ENCODE measurements at places on chromosomes 11 and 22.

GRCh38 chr11:62546244-62546928 lies at the start of gene AHNAK:
AHNAK (minus strand) TSS chr11:62546806; CDS start chr11:62536098, 10,708 bp downstream.
- DNase-seq, result no peak

DNA sequence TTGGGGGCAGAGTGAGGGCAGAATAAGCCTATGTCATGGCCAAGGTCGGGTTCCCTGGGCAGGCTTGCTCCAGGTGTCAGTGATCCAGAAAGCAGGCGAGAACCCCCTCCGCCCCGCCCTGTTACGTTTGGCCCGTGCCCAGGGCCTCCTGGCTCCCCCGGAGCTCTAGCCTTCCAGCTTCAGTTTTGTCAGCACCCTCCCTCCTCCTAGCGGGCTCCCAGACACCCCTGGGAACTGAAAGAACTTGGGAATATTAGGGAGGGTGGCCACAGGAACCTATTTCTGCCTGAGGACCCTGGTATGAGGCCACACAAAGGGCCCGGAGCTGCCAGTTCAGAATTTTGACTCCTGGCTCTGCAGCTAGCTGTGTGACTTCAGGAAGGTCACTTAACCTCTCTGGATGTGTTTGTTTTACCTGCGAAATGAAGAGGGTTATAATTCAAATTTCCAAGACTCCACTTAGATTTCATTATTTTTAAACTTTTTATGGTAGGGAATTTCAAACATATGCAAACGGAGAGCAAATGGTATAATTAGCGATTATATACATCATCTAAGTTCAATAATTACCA lies 1.2 kb downstream of the TUBA8 start:
- no peak for DNase-seq

DNA sequence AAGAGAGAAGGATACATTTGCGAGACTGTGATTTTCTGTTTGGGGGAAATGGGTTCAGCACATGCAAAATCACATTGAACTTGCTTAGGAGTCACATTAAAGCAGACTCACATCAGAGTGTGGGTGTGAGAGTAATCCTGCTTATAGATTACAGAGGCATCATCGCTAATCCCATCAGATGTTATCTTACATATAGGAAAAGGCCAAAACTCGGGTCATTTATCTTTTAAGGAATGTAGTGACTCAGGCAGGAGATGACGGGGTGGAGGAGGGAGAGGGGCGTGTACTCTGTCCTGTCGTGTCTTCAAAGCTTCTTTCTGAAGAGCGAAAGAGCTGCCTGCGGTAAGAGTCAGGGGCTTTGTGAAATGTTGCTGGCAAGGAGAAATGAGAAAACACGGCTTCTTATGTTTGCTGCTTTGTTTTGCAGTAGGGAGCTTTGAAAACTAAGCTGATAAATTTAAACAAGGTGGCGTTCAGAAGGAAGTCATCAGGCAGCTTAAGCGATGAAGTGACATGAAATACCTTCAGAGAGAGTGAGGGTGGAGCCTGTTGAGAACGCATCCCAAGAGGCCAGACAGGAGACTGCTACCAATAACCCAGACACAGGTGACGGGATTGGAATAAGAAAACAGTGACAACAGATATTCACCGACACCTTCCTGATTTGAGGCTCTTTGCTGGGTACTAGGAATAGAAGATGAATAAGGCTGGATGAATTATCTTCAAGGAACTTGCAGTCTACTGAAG lies 2.2 kb upstream of the C11orf16 start:
- DNase-seq, result no peak

DNA sequence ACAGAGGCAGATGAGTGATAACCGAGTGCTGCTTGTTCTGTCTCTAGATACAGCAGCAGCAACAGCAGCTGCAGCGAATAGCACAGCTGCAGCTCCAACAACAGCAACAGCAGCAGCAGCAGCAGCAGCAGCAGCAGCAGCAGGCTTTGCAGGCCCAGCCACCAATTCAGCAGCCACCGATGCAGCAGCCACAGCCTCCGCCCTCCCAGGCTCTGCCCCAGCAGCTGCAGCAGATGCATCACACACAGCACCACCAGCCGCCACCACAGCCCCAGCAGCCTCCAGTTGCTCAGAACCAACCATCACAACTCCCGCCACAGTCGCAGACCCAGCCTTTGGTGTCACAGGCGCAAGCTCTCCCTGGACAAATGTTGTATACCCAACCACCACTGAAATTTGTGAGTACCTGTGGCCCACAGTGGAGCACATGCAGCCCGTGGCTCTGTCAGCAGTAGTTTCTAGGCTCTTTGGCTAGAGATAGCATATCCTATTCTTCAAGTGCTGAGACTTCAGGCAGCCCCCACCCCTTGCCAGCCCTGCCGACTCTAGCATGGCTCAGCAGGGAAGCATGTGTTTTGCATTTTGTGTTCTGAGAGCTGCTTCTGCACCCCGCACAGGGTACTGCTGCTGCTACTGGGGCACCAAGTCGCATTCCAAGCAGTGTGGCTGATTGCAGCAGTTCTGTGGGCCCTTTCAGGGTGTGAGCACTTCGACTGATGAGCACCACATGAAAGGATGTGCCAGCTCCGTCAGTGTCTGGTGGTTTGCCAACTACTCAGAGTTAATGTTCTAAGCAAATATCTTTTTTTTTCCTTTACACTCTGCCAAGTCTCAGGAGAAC lies 59.2 kb downstream of the MED15 start:
- DNase-seq, result peak; percentile 71

DNA sequence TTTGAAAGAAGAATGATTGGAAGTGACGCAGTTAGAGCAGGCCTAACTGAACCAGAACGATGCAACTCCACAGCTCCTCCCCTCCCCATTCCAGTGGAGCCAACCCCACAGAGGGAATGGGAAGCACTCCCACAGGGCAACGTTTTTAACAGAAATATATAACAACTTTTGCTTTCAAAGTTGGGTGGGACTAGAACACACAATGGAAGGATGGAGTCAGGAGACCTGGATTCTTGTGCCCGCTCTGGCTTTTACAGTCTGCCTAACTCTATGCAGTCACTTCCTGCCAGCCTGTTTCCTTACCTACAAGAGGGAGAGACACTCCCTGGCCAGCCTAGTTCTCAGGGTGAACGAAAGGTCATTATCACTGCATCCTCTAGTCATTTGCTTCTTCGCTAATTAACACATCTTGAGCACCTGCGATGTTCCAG lies 75.5 kb downstream of the PACSIN2 start:
- DNase-seq, result no peak

- DNase-seq, result no peak
Observed at GRCh38 chr11:46100670-46101069, 20.6 kb downstream of the PHF21A start.

GRCh38 chr11:117449111-117449693 lies 121.5 kb downstream of the CEP164 start:
- DNase-seq, result no peak

GRCh38 chr11:613369-613968 lies 2.3 kb downstream of the IRF7 start:
- no peak for DNase-seq

- no peak for DNase-seq
Observed at GRCh38 chr11:73236854-73237253, 18.8 kb downstream of the P2RY2 start.

- DNase-seq, result no peak
Observed at GRCh38 chr11:94926271-94926625, 47.1 kb downstream of the CWC15 start.

- no peak for DNase-seq
Observed at GRCh38 chr11:35404388-35404775, 15.0 kb downstream of the SLC1A2 start.

DNA sequence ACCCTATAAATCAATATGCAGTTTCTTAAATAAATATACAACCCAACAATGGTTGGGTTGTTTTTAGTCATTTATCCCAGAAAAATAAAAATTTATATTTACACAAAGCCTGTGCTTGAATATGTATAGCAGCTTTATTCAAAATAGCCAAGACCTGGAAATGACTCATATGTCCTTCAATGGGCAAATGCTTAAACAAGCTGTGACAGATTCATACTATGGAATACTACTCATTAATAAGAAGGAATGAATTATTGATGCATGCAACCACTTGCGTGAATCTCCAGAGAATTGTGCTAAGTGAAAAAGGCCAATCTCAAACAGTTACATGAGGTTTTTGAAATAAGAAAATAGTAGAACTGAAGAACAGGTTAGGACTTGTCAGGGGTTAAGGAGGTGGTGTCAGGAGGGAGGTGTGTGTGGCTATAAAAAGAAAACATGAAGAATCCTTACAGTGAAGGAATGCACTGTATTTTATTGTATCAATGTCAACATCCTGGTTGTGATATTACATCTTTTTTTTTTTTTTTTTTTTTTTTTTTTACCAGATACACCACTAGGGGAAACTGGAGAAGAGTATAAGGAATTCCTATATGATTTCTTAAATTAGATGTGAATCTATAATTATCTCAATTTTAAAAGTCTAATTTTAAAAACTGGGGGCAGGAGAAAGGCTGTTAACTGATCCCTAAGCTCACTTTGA lies 82.4 kb upstream of the CD44 start:
- DNase-seq, result no peak

GRCh38 chr11:17526326-17526725 lies 17.9 kb downstream of the USH1C start:
- no peak for DNase-seq

DNA sequence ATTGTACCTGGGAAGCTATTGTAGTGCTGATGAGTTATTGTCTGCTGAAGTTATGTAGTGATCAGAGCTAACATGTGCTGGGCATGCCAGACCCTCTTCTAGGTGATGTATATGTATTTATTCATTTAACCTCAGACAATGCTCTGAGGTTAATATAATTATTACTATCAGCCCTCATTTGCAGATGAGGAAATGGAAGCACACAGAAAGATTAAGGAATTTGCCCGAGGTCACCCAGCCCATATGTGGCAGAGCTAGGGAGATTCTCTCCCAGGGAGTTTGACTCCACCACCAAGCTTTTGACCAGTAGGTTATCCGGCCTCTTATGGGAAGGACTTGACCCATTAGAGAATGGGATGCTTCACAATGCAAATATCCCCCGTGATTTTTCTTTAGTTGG lies 114.2 kb upstream of the NAV2 start:
- DNase-seq, result no peak

- DNase-seq, result no peak
Observed at GRCh38 chr22:11360632-11361031, 4167.4 kb upstream of the OR11H1 start.

- DNase-seq, result no peak
Observed at GRCh38 chr11:68646832-68647231, 37.5 kb upstream of the GAL start.

- DNase-seq, result no peak
Observed at GRCh38 chr11:72784662-72785061, 9.2 kb downstream of the STARD10 start.

GRCh38 chr11:33892906-33893594 lies 1.2 kb upstream of the LMO2 start:
- DNase-seq, result no peak

GRCh38 chr22:20463324-20464095 lies 25.9 kb upstream of the SCARF2 start:
- DNase-seq, result no peak

DNA sequence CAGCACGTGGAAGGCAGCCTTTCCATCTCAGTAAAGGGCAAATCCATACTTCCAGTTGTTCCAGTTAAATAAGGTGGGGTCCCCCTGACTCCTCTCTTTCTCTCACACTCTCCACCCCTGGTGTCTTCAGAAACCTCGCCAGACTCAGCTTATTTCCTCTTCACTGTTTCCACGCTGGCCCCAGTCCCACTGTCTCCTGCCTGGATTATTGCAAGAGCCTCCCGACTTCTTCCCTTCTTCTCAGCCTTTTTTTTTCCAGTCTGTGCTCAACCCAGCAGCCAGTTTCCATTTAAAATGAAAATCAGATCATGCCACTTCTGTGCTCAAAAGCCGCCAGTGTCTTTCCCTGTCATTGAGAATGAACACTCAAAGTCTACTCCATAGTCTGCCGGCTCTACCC lies 131.4 kb downstream of the PKNOX2 start:
- no peak for DNase-seq

- no peak for DNase-seq
Observed at GRCh38 chr11:109416601-109417000, 5.4 kb upstream of the C11orf87 start.

GRCh38 chr11:7677071-7677470 lies 3.8 kb upstream of the CYB5R2 start:
- DNase-seq, result no peak

DNA sequence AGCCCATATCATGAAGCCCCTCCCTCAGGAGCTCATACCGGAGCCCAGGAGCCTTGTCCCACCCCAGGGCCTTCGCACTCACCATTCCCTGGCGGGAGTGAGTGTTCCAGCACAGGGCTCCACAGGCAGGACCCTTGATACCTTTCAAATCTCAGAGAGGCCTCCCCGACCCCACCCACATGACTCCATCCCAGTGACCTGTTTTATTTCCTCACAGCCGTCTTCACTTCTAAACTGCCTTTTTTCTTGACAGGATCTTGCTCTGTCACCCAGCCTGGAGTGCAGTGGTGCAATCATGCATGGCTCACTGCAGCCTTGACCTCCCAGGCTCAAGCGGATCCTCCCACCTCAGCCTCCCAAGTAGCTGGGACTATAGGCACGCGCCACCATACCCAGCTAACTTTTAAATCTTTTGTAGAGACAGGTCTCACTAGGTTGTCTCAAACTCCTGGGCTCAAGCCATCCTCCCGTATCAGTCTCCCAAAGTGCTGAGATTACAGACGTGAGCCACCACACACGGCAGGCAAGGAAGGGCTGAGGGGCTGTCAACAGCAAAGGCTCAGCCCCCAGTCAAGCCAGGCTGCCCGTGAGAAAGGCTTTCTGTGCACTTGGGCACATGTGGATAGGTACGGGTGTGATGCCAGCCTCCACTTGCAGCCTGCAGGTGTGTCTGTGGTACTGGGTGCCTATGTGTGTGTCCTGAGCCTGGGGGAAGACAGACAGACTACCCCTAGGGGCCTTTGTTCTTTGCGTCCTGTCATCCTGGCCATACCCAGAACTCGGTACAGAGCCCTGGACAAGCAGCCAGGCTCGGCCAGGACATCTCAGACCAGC lies 9.3 kb downstream of the RPL3 start:
- DNase-seq, result no peak

- peak; percentile 43 for DNase-seq
Observed at GRCh38 chr22:37229012-37229804, 14.9 kb downstream of the RAC2 start.

GRCh38 chr11:64694026-64694755 lies 28.8 kb downstream of the NRXN2 start:
- no peak for DNase-seq

GRCh38 chr11:41309111-41309522 lies 150.3 kb downstream of the LRRC4C start:
- no peak for DNase-seq

GRCh38 chr11:12725863-12726682 lies 51.9 kb downstream of the TEAD1 start:
- no peak for DNase-seq

- DNase-seq, result no peak
Observed at GRCh38 chr22:37498289-37498909, 12.2 kb upstream of the MFNG start.

GRCh38 chr11:79796704-79797103 lies 355.9 kb upstream of the TENM4 start:
- no peak for DNase-seq

- no peak for DNase-seq
Observed at GRCh38 chr11:95339086-95339901, 108.3 kb upstream of the SESN3 start.

DNA sequence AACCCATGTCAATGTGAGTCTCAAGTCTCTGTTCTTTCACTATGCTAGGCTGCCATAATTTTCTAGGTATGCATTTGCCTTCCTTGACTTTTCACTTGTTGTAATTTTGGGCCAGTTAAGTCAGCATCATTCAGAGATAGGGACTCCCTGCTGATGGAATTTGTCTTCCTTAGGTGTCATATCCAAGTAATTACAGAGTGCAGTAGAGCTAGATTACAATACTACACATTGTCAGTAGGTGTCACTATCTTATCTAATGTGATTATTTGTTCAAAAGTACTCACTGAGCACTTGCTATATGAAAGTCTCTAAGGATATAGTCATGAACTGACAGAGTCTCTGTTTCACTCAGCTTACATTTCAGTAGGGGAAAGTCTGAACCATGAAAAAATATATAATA lies 25.0 kb upstream of the SYN3 start:
- no peak for DNase-seq

Data from AG09319 (cell line).